Right cardiac atrium (tissue), 5 donors: ENCODE measurements at places on chromosomes 2 and 18. TPM values are rescaled to one million over a fixed set of nuclear protein-coding genes. Genes with fewer than 3 reads are reported as not detected.

The PDE11A gene
- 0.16 TPM for polyA plus RNA-seq

The GALR1 gene
- polyA plus RNA-seq: 0.02 TPM

The CDK15 gene
- polyA plus RNA-seq: 0.25 TPM

The SATB2 gene
- 0.75 TPM for polyA plus RNA-seq

The ALLC gene
- 0.38 TPM for polyA plus RNA-seq

The GALNT13 gene
- polyA plus RNA-seq: 4.6 TPM

The DPP4 gene
- polyA plus RNA-seq: 0.52 TPM

The IL1B gene
- polyA plus RNA-seq: 0.70 TPM

The VWA3B gene
- polyA plus RNA-seq: 0.23 TPM

The FZD7 gene
- 8.0 TPM for polyA plus RNA-seq

The RESP18 gene
- polyA plus RNA-seq: not detected

The WDR54 gene
- polyA plus RNA-seq: 3.4 TPM

The TFCP2L1 gene
- 0.38 TPM for polyA plus RNA-seq

The FAM124B gene
- polyA plus RNA-seq: 0.61 TPM

The GKN2 gene
- polyA plus RNA-seq: not detected

The DLX1 gene
- polyA plus RNA-seq: 0.23 TPM

The NYAP2 gene
- polyA plus RNA-seq: not detected

The CENPA gene
- 0.18 TPM for polyA plus RNA-seq

The UGT1A9 gene
- polyA plus RNA-seq: not detected

The PJVK gene
- 2.0 TPM for polyA plus RNA-seq

The CABYR gene
- 0.25 TPM for polyA plus RNA-seq

The PTGR3 gene
- 23.4 TPM for polyA plus RNA-seq

The LBX2 gene
- polyA plus RNA-seq: 0.52 TPM

The GLB1L gene
- polyA plus RNA-seq: 3.1 TPM

The MATN3 gene
- polyA plus RNA-seq: 0.29 TPM

The PLCL1 gene
- 19.5 TPM for polyA plus RNA-seq

The IL1RN gene
- 0.54 TPM for polyA plus RNA-seq

The RAB6C gene
- 0.07 TPM for polyA plus RNA-seq

The ERMN gene
- 0.11 TPM for polyA plus RNA-seq

The TNFRSF11A gene
- 0.43 TPM for polyA plus RNA-seq

The PDCD1 gene
- polyA plus RNA-seq: 7.4 TPM

The GPBAR1 gene
- 3.5 TPM for polyA plus RNA-seq

The FRZB gene
- 2.8 TPM for polyA plus RNA-seq

The CHRND gene
- 0.09 TPM for polyA plus RNA-seq

The PSD4 gene
- polyA plus RNA-seq: 1.0 TPM
